ENCODE measurements at places on chromosomes 3 and 15.

DNA sequence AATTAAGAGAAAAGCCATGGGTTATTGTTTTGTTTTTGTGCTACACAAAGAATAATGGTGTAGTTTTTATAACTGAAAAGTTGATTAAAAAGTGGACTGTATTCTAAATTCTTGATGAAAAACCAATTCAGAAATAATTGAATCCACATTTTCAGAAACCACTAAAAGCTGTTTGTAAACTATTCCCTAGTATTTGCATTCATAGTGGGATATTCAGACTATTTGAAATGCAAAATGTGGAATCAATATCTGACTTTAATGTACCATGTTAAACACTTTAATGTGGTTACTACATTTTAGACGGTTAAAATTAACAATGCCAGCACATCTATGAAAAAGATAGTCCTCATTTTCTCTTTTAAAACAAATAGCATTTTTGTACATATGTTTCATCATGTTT is 104.6 kb downstream of the ZIC4 start:
- DNase-seq = no peak

- peak; percentile 55 for DNase-seq
These were observed 72.3 kb upstream of the ICE2 start for GRCh38 chr15:60551147-60551780.

GRCh38 chr15:80597076-80597475 is 98.0 kb upstream of the ABHD17C start:
- no peak for DNase-seq

DNA sequence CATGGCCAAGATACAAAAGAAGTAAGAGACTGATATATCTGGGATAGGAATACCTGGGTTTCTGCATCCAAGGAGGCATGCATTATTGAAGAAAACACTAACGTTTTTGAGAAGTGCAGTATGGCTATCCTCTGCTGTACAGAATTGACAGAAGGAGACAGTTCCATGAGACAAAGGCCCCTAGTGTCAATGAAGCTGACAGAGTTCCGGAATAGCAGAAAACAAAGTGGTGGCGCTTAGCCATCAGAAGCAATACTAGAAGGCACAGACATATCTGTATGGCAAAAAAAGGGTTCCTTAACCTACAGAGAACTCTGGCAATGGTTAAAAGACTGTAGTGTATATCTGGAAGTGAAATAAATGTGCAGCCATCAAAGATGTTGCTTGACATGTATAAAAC is 77.8 kb downstream of the VGLL3 start:
- DNase-seq = no peak

DNA sequence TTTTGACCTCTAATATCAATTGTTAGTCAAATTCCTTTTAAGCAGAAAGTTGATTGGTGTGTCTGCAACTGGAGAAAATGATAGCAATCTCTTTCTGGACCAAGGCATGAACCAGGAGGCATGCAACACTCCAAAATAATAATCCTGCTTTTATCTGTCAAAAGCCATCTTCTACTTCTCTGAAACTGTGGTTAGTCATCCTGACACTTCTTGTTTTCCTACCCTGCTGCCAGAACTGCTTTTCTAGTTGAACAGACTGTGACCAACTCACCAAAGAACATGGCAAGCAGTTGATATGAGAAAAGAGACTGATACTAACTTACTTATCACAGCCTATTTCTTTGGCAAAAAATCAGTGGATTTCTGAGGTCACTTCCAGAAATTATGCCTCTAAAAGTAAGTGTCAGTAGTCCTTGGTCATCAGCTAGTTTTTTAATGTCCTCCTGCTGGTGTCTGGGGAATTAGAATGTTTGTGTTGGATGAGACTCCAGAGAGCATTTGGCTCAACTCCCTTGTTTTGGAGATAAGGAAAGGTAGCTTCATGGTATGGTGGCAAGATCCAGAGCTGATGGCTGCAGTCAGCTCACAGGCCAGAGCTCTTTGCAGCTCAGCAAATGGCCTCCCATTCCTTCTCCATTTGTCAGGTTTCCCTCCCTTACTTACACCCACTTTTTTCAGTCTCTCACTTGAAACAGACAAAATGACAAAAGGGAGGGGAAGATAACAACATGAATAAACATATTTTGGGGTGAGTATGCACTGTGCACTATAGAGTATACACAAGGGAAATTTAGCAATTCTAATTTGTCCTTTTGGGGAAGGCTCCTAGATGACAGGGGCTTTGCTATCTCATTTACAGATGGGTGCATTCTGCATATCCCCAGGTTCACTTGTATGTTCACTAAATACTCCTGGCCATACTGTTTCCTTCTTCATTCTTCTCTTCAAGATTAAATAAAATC is 7.0 kb downstream of the CRYGS start:
- no peak for DNase-seq

DNA sequence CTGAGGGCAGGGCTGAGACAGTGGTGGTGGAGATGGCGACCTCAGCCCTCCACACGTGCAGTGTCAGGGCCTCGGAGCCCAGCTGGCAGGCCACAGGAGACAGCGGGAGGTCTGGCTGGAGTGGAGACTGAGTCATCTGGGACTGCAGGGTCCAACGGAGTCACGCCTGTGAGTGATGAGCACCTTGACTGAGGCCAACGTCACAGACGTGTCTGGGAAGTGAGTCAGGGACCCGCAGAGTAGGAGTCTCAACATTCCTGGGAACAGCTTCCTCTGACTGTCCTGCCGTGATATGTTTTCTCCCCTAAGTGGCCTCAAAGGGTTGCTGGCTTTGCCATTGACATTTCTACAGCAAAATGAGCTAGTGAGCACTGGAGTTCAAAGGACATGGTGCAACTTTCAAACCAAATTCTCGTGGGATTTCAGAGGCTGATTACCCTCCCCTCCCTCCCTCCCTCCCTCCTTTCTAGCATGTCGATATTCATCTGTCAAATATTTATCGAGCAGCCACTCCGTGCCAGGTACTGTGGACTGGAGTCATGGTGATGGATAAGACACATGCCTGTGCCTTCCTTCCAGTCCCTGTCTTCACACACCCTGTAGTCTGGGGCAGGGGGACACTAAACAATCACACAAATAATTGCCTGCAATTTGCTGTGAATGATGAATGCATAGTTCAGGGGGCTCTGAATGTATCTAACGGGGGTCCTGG is 53.3 kb upstream of the AMOTL2 start:
- no peak for DNase-seq

GRCh38 chr3:185722881-185723280 is 102.0 kb downstream of the IGF2BP2 start:
- DNase-seq = no peak

- no peak for DNase-seq
These were observed 8.5 kb upstream of the SYNM start for GRCh38 chr15:99096173-99096893.

DNA sequence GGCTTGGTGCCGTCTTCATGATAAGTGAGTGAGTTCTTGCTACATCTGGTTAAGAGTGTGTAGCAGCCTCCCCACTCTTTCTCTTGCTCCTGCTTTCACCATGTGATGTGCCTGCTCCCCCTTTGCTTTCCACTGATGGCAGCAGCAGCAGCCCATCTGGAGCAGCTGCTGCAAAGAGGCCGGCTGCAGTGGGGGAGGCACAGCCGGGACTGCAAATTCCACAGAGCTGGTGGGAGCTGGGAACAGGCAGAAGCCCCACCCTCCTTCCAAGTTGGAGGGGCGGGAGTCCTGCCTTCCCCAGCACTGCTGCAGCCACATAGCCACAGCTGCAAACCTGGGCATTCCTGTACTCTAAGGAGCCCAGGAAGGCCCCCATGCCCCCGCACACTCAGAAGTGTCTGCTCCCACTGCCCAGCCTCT is 62.8 kb upstream of the IMPG2 start:
- no peak for DNase-seq

GRCh38 chr3:127212711-127213110 is 19.8 kb downstream of the PRR23E start:
- DNase-seq = no peak

GRCh38 chr15:45544266-45545023 is 21.9 kb upstream of the SLC30A4 start:
- DNase-seq = no peak

GRCh38 chr3:165754219-165755007 is 82.8 kb downstream of the BCHE start:
- no peak for DNase-seq

- no peak for DNase-seq
These were observed 245.3 kb downstream of the ZNF621 start for GRCh38 chr3:40770061-40770460.

DNA sequence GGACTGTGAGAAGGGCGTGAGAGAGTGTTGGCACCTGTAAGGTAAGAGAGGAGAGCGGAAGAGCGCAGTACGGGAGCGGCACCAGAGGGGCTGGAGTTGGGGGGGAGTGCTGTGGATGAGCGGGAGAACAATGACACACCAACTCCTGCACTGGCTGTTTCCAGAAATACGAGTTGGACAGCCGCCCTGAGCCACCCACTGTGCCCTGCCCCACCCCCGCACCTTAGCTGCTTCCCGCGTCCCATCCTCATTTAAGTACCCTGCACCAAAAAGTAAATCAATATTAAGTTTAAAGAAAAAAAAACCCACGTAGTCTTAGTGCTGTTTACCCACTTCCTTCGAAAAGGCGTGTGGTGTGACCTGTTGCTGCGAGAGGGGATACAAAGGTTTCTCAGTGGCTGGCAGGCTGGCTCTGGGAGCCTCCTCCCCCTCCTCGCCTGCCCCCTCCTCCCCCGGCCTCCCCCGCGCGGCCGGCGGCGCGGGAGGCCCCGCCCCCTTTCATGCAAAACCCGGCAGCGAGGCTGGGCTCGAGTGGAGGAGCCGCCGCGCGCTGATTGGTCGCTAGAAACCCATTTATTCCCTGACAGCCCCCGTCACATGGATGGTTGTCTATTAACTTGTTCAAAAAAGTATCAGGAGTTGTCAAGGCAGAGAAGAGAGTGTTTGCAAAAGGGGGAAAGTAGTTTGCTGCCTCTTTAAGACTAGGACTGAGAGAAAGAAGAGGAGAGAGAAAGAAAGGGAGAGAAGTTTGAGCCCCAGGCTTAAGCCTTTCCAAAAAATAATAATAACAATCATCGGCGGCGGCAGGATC is at the start of gene SOX2:
TSS of gene SOX2 (plus strand) at position 601 of the 811 bp plus-strand sequence. CDS start 436 bp downstream, outside the sequence.
- no peak for DNase-seq

GRCh38 chr15:78308422-78309032 is 9.1 kb upstream of the SKIC8 start:
- DNase-seq = no peak

DNA sequence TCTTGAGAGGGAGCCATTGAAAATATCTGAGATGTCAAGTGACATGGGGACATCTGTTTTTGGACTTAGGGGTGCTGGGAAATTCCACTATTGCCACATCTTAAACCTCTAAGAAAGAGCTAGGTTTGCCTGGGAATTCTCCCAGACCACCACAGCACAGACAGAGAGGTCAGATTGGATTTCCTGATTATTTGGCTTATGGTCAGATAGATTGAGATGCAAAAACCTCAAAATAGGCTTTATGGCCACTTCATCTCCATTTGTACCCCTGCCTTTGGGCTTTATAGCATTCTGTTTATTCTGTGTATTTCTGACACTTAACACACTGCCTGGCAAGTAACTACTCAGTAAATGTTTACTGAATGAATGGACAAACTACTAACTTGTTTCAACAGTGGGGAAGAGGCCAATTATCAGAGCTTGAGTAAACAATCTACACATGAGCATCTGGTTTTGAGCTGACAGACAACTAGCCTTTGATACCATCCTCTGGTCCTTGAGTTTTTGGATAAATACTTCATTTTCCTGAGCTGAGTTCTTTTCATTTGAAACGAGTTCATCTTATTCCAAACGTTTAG is 81.8 kb downstream of the TP63 start:
- no peak for DNase-seq

DNA sequence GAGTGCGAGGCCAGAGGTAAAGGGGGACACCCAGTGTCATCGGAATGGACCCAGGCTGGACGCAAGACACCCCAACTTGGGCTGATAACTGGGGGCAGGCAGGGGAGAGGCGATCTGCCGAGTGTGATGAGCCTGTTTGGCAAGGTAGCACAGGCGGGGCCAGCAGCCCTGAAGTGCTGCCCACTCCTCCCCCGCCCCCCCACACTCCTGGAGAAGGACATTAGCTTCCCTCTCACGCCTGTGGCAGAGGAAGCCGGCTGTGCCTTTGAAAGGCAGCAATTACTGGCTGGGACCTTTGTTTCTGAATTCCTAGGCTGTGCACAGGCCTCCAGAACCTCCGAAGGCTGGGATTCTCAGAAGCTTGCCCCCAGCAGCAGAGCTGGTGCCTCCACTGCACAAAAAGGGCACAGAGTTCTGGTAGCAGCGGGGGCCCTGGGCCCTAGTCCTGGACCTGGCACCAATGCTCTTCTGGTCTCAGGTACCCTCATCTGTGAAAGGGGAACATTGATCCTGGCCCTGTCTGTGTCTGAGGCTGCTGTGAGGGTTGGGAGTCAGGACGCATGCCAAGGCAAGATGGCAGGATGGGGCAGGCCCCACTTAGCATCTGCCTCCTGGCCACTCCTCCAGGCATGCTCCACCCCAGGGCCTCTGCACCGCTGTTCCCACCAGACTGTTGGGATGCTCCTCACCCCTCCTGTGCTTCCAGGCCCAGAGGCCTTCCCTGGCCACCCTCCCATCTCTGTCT is 28.6 kb downstream of the IQSEC1 start:
- DNase-seq = no peak

DNA sequence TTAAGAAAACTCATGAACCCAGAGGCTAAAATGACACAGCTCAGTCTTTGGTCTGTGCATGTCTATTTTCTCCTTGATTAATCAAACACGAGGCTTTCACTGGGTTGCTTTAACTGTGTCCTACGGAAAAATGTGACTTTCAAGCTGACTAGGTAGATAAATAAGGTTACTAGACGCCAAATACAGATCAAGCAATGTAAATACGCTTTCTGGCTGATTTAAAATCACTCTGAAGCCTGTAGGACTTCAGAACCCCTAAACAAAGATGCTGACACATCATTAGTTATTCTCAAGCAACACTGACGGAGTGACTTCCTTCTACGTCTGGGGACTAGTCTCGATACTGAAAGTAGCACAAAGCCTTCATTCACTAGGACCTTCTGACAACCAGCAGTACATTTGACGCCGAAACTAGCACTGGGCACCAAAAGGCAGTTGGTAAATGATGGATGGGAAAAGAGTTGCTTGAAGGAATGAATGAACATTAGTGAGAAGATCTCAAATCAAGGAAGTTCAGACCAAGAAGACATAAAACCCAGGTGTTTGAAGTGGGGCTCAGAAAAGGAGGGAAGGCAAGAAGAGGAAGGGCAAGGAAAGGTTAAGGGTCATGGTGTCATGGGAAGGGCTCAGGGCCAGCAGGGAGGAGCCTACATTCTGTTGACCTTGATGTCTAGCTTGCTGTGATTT is 67.1 kb upstream of the CDV3 start:
- peak; percentile 83 for DNase-seq

DNA sequence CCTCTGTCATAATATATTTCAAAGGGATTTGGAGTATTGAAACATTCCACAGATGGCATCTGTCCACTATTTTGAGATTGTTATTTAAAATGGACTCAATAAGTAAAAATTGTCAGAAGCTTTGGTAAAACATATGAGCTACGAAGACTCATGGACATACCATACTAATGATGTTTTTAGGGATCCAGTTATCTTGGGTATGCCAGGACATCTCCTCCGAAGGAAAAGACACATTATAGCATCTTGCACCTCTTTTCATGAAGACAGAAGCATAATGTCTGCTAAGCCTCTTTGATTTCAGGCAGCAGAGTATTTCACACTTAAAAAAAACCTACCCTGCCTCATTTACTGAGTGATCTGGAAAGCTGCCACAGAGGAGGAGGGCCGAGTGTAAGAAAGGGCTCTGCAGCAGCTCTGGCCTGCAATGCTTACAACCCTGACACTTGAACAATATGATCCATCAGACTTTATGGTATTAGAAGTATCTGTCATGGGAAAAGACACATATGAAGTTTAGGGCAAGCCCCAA is 284.8 kb downstream of the TUSC7 start:
- no peak for DNase-seq

- no peak for DNase-seq
These were observed 104.9 kb downstream of the AQP9 start for GRCh38 chr15:58243070-58243469.

Measured in GM12864 (cell line).